ENCODE measurements at places on chromosomes 7 and 10.

DNA sequence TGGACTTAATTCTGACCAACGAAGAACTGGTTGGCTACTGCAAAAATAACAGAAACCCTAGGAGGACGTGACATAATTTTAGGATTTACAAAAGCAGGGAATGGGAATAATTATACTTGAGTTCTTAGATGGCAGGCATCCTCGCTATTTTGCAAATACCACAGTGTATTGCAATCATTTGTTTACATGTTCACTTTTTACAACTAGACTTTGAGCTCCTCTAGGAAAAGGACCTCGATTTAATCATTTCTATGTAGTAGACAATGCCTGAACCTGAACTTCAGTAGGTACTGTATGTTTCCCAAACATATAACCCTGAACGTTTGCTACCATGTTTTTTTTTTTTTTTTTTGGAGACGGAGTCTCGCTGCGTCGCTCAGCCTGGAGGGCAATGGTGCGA, 137.7 kb downstream of the CNOT4 start:
- DNase-seq = no peak

DNA sequence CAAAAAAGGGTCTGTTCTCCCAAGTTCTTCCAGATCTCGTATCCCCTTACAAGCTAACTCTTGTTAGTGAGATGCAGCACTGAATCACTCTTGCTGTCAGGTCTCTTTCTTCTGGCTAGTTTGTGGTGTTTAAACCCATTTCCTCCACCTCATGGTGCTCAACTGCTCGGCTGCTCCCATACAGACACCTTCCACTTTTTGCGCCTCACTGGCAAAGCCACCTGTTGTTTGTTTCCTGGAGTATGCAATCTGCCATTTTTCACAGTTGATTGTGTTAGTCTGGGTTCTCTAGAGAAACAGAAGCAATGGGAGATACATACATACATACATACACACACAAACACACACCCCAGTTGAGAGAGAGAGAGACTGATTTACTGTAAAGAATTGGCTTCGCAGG, 124.4 kb upstream of the SP8 start:
- no peak for DNase-seq

- DNase-seq = no peak
These were observed 362.7 kb downstream of the IPMK start for GRCh38 chr10:57905010-57905409.

GRCh38 chr10:62080905-62081304, 179.4 kb downstream of the ARID5B start:
- DNase-seq = no peak

DNA sequence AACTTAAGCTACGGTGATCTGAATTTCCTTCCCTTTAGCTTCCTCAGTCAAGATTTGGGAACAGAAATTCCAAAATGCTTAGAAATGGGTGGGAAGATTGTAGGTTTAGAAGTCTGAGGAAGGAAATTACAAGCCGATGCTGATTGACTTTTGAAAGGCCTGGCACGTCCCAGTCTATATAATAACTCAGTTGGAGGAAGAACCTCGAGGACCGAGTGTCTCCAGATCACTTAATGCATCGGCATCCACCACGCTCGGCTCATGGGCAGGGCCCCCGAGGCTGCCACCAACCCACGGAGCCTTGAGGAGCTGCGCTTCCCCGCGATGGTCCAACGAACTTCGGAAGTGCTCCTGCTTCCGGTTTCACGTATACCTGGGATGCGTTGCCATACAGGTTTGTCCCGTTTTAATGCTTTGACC, 10.4 kb upstream of the SP8 start:
- no peak for DNase-seq

DNA sequence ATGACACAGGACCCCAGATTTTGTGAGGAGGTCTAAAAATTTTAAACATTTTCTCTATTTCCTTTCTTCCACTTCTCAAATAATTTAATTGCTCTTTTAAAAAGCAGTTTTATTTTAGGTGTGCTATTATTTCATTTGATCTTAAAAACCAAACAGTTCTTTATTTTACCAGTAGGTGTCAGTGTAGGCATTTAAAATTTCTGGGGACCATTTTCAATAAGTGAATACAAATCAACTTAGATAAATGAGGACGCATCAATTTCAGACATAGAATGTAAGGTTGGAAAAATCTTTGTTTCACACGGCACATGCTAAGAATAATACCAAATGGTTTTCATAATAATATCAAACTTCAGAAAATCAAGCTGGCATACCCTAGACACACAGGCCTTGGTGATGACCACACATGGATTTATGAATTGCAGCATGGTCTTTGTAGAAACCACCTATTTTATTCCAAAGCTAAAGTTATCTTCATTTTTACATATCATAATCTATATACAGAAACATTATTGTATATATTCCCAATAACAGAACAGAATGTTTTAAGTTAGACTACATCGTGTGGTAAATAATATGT, 127.6 kb upstream of the SLC26A5 start:
- DNase-seq = peak; percentile 35

- no peak for DNase-seq
These were observed 35.0 kb downstream of the SRI start for GRCh38 chr7:88184848-88185304.

DNA sequence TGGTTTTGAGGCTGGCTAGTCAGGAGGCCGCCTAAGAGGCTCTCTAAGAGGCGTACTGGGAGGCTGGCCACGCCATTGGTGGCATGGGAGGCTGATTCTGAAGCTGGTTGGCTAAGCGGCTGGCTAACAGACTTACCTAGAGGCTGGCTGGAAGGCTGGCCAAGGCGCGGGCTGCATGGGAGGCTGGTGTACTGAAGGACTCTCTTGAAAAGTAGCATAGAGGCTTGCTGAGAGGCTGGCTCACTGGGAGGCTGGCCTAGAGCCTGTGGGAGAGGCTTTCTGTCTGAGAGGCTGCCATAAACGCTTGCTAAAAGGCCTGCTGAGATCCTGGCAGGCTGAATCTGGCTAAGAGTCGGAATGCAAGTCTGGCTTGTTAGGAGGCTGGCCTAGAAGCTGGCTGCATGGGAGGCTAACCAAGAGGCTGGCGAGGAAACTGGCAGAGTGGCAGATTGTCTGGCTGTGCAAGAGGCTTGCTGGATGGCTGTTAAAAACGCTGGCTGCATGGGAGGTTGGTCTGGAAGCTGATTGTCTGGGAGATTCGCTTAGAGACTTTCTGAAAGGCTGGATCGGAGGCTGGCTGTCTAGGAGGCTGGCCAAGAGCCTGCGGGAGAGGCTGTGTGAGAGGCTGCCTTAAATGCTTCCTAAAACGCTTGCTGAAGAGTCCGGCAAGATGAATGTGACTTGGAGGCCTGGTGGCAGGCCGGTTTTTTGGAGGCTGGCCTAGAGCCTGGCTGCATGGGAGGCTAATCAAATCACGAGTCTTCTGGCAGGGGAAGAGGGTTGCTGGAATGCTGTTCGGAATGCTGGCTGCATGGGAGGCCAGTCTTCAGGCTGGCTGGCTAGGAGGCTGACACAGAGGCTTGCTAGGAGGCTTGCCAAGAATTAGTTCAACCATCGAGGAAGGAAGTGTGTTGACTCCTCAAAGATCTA, 134.2 kb downstream of the OR13A1 start:
- no peak for DNase-seq

DNA sequence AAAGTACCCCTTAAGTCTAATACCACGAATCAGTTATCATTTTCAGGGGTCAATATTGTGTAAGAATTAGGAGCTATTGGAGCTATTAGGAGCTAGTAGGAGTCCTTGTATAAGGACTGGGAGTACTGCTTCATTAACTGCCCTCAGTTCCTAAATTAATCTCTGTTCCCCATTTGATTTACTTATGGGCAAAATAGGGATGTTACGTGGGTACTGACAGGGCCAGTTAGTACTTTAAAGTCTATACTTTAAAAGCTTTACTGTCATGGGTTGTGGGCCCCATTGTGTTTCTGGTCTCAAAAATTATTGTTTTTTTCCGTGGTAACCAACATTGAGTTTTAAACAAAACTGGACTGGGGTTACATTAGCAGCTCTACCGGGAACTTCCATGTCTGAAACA, 60.3 kb downstream of the PRKAR2B start:
- DNase-seq = peak; percentile 41

DNA sequence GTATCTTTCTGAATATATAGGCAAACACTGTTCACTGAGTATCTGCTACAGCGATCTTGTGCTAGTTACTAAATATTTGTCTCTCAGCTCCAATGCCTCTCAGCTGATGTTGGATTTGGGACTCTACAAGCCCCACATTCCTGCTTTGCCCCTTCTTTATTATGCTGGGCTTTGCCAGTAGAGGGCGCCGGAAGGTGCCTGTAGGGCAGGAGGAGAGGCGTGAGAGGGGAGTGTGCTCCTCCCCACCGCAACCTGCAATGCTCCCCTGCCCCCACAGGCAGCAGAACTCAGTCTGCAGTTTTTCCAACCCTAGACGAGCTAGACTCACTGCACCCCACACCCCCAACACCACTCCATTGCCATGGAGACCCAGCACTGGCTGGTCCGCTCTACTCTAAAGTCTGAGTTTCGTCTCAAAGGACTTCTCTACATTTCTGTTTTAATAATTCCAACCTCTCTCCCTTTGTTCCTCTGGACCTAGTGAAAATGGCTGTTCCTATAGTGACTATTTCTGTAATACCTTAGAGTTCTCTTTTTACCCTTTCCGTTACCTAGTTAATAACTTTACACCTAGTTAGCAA, 337.6 kb downstream of the CCSER2 start:
- DNase-seq = no peak

DNA sequence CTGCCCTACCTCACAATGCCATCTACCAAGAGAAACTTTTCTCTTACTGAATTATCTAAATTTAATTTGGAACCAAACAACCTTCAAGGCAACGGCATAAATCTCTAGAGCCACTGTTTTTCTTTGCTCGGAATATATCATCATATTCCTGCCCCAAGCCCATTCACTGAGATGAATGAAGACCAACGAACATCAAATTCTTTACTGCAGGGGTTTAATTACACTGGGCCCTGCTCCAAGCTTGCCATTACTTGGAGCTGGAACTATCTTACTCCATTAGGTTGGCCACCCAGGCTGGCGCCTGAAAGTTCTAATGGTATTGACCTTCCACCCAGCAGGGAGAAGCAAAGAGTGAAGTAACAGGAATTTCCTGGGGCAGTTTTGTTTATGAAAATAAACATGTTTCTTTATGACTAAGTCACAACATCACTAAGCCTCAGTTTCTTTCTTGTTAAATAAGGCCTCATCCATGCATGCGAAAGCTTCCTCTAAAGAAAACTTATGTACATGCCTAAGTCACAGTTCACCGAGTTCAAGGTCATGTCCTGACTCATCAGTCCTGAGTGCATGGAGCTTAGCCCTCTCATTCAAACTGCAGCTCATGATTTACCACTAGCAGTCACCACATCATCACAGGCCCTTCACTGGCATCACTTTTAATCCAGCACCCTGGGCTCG, 42.1 kb upstream of the ANAPC16 start:
- peak; percentile 78 for DNase-seq

DNA sequence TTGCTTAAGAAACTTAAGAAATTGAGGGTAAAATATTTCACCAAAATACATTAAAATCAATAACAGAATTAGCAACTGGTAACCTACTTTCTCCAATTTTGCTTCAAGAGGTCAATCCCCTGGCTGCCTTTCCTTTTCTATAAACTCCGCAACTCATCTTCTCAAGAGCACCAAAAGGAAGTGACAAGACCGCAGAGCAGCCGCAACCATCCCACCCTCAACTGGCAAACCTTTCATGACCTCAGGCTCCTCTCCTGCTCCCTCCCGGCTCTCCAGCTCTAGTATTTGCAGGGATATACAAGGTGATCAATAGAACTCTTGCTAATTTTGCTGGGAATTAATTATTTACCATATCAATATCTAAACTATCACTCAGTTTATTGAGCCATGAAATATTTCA, 88.9 kb downstream of the ATE1 start:
- DNase-seq = no peak

GRCh38 chr10:55169493-55169892, 368.5 kb upstream of the PCDH15 start:
- DNase-seq = no peak

DNA sequence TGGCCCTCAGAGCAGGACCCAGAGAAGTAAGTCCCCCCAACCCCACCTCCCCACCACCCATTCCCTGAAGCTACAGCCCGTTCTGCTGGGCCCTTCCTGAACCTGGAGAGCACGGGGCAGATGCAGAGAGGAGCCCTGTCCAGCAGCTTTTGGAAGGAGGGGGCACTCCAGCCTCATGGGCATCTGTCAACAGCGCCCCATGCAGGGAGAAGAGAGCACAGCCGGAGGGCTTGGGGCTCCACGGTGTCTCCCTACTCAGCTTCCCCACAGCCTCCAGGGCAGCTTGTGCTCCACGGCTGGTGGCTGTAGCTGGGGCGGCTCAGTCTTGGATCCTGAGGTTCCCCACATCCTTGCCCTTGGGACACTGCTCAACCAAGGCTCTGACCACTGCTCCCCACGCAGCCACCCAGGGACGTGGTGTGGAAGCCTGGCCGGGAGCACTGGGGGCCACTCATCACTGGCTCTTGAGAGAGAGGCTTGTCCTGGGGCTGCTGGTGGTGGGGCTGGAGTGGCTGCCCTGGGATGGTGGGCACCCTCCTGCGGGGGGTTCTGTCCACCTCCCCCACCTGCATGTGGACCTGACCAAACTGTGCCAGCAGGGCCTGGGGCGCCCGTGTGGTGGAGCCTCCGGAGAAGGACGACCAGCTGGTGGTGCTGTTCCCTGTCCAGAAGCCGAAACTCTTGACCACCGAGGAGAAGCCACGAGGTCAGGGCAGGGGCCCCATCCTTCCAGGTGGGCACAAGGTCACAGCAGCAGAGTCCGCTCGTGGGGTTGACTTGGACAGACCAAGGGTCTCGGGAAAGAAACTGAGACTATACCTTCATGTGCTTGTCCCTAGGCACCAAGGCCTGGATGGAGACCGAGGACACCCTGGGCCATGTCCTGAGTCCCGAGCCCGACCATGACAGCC, 4.5 kb downstream of the PRAP1 start:
- DNase-seq = no peak

GRCh38 chr7:100080907-100081534, 502 bp downstream of the ZNF3 start:
- DNase-seq = peak; percentile 19

- peak; percentile 25 for DNase-seq
These were observed 7.4 kb downstream of the PRPS1L1 start for GRCh38 chr7:18020138-18020715.

DNA sequence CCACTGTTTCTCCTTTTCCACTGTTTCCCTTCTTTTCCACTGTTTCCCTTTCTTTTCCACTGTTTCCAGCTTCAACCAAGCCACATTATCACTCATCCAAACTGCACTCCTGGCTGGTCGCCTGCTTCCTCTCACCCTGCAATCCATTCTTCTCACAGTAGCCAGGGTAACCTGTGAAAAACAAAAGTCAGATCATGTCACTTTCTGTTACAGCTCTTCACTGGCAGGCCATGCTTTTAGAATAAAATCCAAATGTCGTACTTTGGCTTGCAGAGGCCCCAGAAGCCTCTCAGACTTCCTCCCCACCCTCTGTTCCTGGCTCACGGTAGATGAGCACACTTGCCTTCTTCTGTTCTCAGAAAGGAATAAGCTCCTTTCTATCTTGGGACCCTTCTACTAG, 33.9 kb downstream of the STARD3NL start:
- DNase-seq = no peak

GRCh38 chr7:36155811-36156361, 2.8 kb downstream of the EEPD1 start:
- DNase-seq = no peak
